HFFc6 (cell line): ENCODE measurements at places on chromosomes 11 and 22. TPM values are rescaled to one million over a fixed set of nuclear protein-coding genes. Genes with fewer than 3 reads are reported as not detected.

MUC6 gene
- total RNA-seq = not detected in 3 replicates

CREB3L1 gene
- 282 and 322 TPM in 2 replicates for total RNA-seq

OR4D5 gene
- not detected in 3 replicates for total RNA-seq

GSTT2B gene
- total RNA-seq = 35.8 to 44.3 TPM (median 43.9 TPM) in 3 replicates

CHST1 gene
- 0.08 TPM in 1 of 3 replicates, not detected in the others for total RNA-seq

CLDN5 gene
- not detected in 3 replicates for total RNA-seq

UPK3A gene
- total RNA-seq = not detected in 3 replicates

SCT gene
- total RNA-seq = not detected in 3 replicates

CDKN1C gene
- total RNA-seq = 0.33 TPM in 1 of 3 replicates, not detected in the others

MPPED1 gene
- not detected in 3 replicates for total RNA-seq

MMP7 gene
- total RNA-seq = not detected in 3 replicates

NRXN2 gene
- 0.18 to 0.37 TPM (median 0.31 TPM) in 3 replicates for total RNA-seq

CCDC85B gene
- 77.3 to 95.5 TPM (median 89.0 TPM) in 3 replicates for total RNA-seq

KRTAP5-10 gene
- total RNA-seq = not detected in 2 replicates

LRRC56 gene
- 0.60 to 0.83 TPM (median 0.62 TPM) in 3 replicates for total RNA-seq

- peak; percentile 10 for DNase-seq
Observed at GRCh38 chr11:48170241-48171233, 46.1 kb upstream of the OR4B1 start.

DNA sequence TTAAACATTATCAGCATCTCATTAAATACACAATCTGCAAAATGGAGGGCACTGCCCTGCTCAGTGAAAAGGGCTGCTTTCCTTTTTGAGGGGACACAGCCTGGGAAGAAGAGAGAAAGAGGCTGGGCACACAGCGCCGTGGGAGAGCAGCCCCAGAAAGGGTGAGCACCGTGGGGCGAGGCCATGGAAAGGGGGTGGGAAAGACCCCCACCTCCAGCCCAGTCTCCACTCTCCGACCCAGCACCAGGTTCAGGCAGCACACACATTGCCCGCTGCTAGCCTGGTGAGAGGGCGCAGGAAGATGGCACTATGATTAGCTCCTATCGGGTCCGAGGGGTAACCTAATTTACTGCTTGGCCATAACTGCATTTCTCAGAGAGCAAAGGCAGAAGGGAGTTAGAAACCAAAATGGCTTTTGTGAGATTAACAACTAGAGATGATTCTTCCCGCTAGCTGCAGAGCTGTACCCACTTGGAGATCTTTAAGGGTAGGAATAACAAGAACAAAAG lies 104.0 kb upstream of the BID start:
- no peak for DNase-seq

DNA sequence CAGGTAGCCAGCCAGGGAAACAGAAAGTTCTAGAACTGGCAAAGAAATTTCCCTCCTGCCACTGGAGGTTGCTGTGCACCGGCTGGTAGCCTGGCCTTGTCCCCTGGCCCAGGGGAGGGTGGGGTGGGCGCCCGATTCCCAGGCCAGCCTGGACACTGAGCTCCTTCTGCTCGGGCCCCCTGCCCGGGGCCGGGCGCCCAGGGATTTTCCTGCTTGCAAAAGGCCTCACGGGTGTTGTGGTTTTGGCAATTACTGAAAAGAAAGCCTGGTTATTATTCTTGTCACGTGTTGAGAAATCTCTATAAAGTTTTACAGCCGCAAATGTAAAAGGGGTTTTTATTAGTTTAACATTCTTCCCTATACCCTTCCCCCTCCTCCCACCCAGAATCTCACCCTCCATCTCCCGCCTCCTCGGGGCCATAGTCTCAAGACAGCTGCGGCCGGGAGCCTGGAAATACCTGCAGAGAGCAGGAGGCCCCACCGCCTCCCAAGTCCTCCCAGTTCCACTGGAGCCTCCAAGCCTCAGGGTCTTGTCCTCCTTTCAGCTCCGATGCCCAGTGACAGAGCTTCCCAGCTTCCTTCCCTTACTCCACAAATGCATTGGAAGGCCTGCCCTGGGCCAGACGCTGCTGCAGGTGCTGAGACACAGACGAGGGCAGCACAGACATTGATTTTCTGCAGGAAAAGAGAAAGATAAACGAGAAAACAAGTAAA lies 1515.6 kb downstream of the TBC1D22A start:
- no peak for DNase-seq

DNA sequence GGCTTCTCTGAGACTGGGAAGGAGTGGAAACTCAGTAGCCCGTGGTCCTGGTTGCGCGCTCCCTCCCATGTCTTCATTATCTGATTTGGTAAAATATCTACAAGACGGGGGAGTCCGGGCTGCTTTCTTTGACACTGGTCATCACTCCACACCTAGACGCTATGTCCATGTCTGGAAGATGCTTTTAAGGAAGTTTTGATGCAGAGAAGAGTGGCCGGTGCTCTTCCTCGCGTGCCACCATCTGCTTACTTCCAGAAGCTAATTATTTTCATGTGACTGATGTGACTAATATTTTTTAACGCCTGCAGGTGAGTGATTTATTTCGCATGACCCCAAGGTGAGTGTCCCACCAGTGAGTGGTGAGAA lies 339 bp upstream of the TRIM21 start:
- no peak for DNase-seq

GRCh38 chr22:34814260-34815025 lies 251.5 kb upstream of the ISX start:
- DNase-seq = no peak

DNA sequence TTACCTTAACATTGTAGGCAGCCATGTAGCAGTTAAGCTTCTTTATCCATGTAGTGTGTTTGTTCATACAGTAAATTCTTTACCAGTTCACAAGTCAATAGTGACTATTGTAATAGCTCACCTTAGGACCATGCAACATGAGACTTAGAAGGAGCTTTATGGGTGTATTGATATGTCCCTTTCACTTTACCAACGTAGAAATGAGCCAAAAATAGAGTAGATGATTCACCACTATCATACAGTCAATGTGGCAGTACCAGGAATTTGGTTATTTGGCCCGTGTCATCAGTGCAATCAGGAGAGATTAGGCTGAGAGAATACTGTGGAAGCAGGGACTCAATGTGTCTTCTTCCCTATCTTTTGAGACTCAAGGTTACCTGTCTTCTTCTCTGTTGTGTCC lies 4.7 kb downstream of the ZDHHC13 start:
- peak; percentile 7 for DNase-seq

GRCh38 chr11:24661331-24661730 lies 164.5 kb downstream of the LUZP2 start:
- no peak for DNase-seq

- DNase-seq = no peak
Observed at GRCh38 chr11:114430290-114430689, 9.0 kb upstream of the REXO2 start.

GRCh38 chr11:69923196-69923595 lies 104.0 kb upstream of the FGF3 start:
- no peak for DNase-seq

GRCh38 chr11:33775832-33776470 lies 1.6 kb upstream of the FBXO3 start:
- no peak for DNase-seq

DNA sequence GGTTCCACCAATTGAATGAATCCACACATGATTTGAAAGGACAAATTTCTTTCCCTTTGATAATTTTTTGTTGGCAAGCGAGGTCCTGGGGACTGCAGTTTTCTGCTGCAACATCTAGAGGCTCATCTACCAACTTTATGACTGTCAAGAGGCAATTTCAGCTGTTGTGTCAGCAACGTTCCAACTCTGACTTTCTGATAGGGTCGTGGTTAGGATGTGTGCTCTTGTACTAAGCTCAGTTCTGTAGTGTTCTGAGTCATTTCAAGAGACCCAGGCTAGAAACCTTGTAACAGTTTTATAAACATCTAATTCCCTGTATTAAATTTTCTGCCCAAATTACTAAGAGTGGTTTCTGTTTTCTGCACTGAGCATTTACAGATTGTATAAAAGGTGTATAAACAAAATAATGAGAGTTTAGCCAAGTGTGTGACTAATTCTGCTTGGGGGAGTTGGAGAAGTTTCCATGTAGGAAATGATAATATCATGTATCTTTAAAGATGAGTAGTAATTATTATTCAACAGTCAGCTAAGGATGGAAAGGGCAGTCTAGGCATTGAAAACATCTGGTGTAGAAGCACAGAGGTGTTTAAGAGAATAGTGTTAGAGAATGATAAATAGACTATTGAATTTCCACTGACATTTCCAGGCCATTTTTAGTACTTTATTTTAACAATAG lies 72.2 kb downstream of the RBMXL2 start:
- no peak for DNase-seq

- DNase-seq = no peak
Observed at GRCh38 chr11:86885311-86885710, 69.9 kb downstream of the FZD4 start.

GRCh38 chr22:49087716-49088601 lies 739.7 kb downstream of the BRD1 start:
- DNase-seq = no peak

GRCh38 chr22:31776231-31776630 lies 22.4 kb downstream of the DEPDC5 start:
- no peak for DNase-seq

DNA sequence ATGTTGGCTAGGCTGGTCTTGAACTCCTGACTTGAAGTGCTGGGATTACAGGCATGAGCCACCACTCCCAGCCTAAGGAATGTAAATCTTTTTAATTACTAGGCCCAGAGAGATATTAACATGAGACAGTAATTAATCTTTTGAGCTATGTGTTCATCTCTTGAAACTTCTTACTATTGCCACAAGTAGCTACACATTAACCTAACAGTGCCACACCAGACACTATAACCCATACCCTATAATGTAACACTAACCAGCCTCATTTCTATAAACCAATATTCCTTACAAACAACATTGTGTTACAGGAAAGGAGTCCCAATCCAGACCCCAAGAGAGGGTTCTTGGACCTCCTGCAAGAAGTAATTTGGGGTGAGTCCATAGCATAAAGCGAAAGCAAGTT lies 8.0 kb upstream of the COX8A start:
- no peak for DNase-seq

GRCh38 chr11:12377824-12378593 lies 638 bp downstream of the PARVA start:
- DNase-seq = peak; percentile 83

DNA sequence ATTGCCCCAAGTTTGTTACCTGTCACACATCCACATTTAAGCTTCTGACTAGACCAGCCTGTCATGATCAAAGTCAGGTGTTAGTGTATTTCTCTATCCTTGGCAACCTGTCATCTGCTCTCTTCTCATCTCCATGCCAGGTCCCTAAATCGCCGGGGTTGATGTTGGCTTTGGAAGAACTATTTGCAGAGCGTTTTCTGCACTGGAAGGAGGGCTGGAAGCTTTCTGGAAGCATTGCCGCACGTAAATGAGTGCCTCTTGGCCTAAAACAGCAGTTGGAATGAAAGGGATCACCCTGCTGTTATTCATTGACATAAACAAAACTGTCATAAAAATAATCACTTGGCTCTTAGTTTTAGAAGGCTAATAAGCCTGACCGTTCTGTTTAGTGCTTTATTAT lies 1.4 kb downstream of the TTC12 start:
- no peak for DNase-seq

GRCh38 chr11:575313-575995 lies 816 bp upstream of the PHRF1 start:
- DNase-seq = no peak

DNA sequence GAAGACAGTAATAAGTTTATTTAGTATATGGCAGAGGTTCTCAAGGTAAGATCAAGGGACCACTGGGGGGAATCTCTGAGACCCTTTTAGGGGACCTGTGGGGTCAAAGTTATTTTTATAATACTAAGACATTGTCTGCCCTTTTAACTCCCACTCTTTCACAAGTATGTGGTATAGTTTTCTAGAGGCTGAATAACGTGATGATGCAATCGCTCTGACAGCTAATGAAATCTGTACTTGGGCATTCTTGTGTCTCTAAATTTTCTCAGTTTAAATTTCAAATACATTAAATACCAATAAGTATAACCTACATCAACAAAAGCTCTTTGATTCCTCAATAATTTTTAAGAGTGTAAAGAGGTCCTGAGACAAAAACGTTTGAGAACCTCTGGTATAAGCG lies 147.9 kb downstream of the ATG16L2 start:
- DNase-seq = no peak

GRCh38 chr11:10541561-10541930 lies 559 bp upstream of the RNF141 start:
- no peak for DNase-seq

DNA sequence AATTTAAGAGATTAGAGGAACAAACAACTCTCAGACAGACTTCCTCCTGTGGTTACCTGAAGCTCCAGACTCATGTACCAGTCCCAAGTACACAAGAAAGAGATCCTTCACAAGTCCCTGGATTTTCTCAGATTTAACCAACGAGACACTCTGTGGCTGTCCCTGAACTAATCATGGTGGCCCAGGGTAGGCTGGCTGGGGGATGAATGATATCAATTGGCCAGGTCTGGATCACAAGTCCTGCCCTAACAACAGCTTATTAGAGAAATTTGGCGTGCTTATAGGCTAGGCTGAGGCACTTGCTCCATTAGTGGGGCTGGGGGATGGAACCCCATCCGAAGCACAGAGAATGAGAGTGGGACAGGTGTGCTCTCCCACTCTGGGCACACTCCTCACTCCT lies 22.1 kb downstream of the HEPHL1 start:
- no peak for DNase-seq

DNA sequence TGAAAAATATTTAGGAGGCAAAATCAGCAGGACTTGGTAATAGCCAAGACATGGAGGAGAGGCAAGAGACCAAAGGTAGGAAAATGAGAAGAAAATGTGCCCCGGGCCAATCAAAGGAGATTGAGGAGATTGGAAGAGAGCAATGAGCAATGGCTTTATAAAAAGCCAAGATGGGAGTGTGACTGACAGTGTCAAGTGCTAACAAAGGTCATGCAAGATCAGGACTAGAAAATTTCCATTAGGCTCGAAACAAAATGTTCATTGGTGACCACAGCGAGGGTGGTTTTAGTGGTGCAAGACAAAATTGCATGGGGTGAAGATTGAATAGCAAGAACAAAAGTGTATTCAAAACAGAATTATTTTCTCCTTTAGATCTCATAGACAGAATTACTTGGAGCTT lies 45.2 kb upstream of the TBCEL start:
- no peak for DNase-seq

DNA sequence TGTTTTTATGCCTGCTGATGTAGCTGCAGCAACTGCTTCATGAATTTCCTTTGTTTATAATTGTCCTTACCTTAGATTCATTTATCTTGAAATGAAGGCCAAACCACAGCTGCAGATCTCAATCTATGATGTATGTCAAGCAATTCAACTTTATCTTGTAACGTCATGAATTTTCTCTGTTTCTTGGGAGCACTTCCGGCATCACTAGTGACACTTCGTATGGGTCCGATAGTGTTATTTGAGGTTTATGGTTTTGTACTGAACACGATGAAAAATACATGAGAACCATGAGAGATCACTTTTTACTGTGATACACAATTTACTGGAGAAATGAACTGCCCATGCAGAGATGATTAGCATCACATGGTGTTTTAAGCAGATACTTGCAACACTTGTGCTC lies 98.5 kb downstream of the CSTPP1 start:
- no peak for DNase-seq

DNA sequence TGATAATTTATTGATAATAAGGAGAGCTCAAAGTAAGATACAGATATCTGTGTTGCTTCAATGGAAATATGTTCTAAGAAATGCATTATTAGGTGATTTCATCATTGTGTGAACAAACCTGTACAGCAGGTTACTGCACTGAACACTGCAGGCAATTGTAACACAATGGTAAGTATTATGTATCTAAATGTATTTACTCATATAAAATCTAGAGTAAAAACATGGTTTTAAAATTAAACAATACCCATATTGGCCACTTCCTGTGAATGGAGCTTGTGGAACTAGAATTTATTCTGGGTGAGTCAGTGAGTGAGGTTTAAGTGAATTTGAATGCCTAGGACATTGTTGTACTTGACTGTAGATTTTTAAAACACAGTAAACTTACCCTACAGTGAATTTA lies 722.9 kb upstream of the RAG2 start:
- no peak for DNase-seq
